Cardiac muscle cell (in vitro differentiated cells and primary cell): ENCODE measurements at places on chromosomes 4 and X. TPM values are rescaled to one million over a fixed set of nuclear protein-coding genes. Genes with fewer than 3 reads are reported as not detected.

DNA sequence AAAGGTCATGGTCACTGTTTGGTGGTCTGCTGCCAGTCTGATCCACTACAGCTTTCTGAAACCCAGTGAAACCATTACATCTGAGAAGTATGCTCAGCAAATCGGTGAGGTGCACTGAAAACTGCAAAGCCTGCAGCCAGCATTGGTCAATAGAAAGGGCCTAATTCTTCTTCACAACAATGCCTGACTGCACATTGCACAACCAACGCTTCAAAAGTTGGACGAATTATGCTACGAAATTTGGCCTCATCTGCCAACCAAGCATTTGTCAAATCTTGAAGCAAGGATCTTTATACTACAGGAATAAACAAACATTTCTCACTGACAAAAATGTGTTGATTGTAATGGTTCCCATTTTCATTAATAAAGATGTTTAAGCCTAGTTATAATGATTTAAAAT lies 90.4 kb downstream of the EIF4E start:
- DNase-seq, result no peak

The ZFX gene
- polyA plus RNA-seq, result 24.6 and 36.6 TPM in 2 replicates

GRCh38 chrX:9880870-9881269 lies 86.3 kb upstream of the CLDN34 start:
- DNase-seq, result peak; percentile 31

The MAGEB4 gene
- not detected in 2 replicates for polyA plus RNA-seq

The USP17L12 gene
- not detected in 2 replicates for polyA plus RNA-seq

GRCh38 chr4:70842761-70843435 lies 3.2 kb upstream of the GRSF1 start:
- no peak for DNase-seq

DNA sequence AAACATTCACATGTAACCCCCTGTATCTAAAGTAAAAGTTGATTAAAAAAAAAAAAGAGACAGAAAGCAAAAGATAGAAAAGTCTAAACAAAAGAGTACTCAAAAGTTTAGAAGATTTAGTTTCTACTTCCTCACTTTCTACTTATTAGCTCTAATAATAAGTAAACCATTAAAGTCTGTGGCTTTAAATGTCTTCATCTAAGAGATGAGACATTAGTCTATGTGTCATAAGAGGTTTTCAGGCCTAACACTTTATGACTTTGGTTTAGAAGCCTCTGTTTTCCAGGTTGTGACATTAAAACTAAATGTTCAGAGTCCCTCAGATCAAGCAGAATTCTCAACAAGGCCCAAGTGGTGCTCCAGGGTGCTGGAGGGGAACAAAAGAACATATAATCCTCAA lies 42.2 kb upstream of the GUCY1A1 start:
- no peak for DNase-seq

DNA sequence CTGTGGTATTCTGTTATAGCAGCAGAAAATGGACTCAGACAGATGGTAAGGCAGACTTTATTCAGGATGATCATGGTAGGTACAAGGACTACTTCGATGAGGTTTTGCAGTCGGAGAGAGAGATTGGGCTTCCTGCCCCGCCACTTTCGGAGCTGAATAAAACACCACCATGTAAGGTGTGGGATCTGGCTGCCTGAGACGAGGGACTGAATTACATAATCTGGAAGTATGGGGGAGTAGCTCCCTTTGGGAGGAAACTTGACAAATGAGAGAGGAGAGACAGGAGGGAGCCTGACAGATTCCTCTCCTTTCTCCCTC lies 255.5 kb upstream of the GATB start:
- no peak for DNase-seq

The AR gene
- polyA plus RNA-seq, result 0.24 and 0.93 TPM in 2 replicates

The TRAM1L1 gene
- polyA plus RNA-seq, result 3.6 and 6.3 TPM in 2 replicates

GRCh38 chr4:162787120-162787519 lies 379.6 kb downstream of the NAF1 start:
- no peak for DNase-seq

DNA sequence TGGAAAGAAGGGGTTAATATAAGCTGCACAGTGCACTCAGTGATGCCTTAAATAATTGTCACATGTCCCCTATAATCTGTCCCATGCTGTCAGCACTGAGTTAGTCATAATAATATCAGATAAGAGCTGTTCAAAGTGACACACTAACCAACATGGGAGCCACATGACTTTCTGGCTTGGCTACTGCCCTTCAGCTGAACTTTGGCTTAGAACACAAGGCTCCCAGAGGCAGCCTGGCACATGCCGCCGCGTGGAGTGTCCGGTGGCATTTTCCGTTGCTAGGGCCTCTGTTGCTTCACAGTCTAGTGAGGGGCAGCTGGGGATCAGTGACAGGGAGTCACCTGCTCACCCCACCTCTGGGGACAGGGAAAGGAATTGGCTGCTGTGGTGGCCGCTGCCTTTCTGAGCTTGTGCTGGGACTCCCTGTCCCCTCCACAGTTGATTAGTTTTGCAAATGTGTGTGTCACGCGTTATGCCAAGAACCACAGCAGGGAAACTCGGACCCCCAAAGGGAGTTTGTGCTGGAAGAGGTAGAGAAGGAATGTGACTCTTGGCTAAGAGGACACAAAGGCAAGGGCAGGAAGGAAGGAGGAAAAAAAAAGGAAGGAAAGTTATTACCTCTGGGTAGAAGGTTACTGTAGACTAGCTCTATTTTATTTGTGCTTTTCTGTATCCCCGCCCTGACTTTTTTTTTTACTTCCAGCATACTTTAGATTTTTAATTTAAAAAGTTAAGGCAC lies 41.1 kb upstream of the PPARGC1A start:
- peak; percentile 70 for DNase-seq

The SYP gene
- 1.1 and 1.3 TPM in 2 replicates for polyA plus RNA-seq

DNA sequence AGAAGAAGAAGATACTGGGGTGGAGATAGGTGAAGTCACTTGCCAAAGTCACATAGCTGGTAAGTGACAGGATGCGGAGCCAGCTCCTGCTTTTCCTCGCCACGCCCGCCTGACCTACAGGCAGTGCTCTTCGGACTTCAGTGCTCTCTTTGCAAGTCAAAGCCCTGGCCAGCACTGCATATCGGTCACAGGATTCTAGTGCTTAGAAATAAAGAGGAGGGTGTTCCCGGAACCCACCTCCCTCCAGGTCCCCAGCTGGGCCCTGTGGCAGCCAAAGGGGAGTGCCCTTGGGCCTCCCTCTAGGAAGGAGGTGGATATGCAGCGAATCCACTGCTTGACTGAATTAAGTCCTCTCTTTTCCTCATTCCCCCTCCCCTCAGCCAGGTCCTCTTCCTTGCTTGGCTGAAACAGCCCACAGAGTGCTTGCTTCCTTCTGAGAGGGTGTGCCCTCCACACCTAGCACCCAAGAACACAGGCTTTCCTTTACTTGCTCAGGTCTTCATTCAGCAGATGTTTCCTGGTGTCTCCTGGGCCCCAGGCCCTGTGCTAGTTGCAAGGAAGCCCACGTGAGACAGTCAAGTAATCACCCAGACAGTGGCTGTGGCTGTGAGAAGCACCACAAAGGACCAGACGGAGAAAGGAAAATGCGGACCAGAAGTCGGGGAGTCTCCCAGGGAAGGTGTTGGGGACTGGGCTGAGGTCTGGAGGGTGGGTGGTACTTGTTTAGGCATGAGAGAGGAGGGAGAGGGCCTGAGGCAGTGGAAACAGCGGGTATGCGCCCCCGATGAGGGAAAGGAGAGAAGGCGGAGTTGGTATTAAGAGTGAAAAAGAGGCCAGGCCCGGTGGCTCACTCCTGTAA lies 14.0 kb upstream of the HMGB3 start:
- DNase-seq, result no peak

DNA sequence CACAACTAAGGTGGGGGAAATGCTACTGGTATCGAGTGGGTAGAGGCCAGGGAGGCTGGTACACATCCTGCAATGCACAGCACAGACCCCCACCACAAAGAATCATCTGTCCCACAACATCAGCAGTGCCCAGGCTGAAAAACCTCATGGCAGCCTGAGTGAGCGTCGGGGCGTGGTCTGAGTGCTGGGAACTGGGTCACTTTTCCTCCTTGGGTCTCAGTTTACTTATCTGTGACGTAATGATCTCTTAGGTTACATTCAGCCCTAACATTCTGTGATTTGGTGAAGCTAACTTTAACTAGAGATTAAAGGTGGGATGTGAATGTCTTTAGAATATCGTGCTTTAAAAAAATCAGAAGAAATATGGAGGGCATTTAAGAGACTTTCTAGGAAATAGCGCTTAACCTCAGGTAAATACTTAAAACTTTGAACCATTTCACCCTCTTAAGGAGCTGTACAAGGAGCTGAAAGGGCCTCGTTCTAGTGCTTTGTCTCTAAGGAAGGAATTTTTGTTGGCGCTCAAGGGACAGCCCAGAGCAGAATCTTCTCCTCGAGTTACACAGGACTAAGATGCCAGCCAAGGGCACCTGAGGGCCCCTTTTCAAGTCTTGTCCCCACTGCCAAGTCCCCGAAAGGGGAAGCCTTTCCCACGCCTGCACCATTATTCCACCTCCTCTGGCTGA lies 18.1 kb upstream of the TRIM2 start:
- DNase-seq, result no peak

The ATRX gene
- polyA plus RNA-seq, result 76.0 and 85.6 TPM in 2 replicates

GRCh38 chrX:12988797-12989196 lies 13.9 kb downstream of the TMSB4X start:
- DNase-seq, result peak; percentile 73

DNA sequence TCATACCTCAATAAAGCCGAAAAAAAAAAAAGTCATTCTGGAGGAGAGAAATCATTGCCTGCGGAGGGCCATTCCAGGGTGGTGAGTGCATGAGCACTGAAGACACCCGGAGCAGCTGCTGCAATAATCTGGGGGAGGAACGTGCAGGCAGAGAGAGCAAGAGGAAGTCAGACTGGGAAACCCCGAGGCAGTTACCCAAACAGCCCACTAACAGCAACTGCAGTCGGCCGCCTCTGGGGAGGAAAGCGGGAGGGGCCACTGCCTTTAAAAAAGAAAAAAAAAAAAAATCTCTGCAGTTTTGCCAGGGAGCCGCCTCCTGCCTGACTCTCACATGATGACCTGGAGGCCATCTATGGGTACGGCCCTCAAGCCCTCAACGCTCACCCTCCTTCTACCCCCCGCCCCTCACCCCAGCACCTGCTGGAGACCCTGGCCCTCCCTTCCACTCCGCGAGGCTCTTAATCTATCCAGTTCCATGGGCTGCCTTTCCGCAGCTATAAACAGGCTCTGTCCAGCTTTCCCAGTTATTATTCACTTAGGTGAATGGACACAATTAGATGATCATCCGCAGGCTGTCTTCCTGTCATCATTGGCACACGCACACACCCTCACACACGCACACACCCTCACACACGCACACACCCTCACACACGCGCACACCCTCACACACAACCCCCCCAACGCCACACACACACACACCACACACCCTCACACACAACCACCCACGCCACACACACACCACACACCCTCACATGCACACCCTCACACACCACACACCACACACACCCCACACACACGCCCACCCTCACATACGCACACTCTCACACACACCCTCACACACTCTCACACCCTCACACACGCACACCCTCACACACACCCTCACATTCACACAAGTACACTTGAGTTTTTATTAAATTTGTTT lies 3.4 kb upstream of the AVPR2 start:
- peak; percentile 91 for DNase-seq

GRCh38 chr4:111434586-111434985 lies 710.7 kb upstream of the FAM241A start:
- DNase-seq, result no peak

The TEX13D gene
- polyA plus RNA-seq, result not detected in 2 replicates

DNA sequence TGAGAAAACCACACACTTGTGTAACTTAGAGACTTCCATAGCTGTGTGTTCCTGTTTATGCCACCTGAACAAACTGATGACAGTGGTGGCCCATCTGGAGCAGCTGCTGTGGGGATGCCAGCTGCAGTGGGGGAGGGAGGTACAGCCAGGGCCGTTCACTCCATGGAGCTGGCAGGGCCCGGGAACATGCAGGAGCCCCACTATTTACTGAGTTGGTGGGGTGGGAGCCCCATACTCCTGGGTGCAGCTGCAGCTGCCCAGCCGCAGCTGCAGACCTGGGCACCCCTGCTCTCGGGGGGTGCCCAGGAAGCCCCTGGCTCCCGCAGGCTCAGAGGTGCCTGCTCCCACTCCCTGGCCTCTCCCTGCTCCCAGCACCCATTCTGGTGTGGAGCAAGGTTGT lies 398.6 kb upstream of the RASGEF1B start:
- DNase-seq, result no peak

DNA sequence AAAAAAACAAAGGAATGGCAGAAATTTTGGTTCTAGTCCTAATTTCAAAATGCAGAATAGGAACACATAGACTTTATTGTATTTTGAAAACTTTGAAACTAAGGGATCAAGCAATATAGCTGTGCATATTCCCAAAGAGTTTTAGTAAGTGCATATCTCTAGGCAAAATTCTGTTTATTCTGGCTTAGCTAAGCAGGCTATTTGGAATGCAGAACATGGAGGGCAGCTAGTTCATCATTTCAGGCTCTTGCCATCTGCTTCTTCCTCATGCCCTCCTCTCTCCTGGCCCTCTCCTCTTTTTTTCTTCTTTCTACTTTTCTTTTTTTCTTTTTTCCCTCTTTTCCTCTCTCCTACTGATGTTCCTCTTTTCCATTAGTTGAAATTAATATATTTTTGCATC lies 12.0 kb upstream of the IL13RA2 start:
- DNase-seq, result no peak

- peak; percentile 12 for DNase-seq
These were observed 15.5 kb downstream of the COX18 start for GRCh38 chr4:73053974-73054480.

DNA sequence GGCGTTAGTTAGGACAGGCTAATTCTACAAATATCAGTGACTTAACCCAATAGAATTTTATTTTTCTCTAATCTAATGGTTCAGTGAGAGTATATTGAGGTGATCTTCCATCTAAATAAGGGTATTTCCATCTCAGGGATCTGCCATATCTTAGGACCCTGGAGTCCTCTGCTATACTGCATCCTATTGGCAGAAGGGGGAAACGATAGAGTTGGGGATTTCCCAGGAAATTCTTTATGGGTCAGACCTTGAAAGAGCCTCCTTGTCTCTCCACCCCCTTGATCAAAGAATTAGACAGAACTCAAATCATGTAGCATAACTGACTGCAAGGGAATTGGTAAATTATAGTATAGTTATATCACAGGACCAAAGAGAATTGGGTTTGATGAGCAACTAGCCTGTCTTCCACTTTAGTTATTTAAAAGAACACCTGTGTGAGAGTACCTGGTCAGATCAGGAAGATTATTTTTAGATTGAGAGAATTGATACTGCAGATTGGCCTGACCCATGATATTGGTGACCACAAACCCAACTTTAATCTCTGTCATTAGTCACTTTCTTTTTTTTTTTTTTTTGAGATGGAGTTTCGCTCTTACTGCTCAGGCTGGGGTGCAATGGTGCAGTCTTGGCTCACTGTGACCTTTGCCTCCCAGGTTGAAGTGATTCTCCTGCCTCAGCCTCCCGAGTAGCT lies 25.6 kb downstream of the SMARCA5 start:
- DNase-seq, result no peak

The NEIL3 gene
- 2.0 and 11.2 TPM in 2 replicates for polyA plus RNA-seq

The SSX4 gene
- polyA plus RNA-seq, result not detected in 2 replicates
